Activated CD8-positive, alpha-beta memory T cell treated with anti-CD3 and anti-CD28 coated beads, Interleukin-2, amount 10 ng/mL, durations not matched to agents 7 days and 5 days (primary cell): ENCODE measurements at places on chromosomes 13 and 19. TPM values are rescaled to one million over a fixed set of nuclear protein-coding genes. Genes with fewer than 3 reads are reported as not detected.

The ZNF570 gene
- total RNA-seq: 6.0 TPM

- no peak for DNase-seq
Measured at GRCh38 chr13:114118086-114118485, 14.3 kb downstream of the RASA3 start.

DNA sequence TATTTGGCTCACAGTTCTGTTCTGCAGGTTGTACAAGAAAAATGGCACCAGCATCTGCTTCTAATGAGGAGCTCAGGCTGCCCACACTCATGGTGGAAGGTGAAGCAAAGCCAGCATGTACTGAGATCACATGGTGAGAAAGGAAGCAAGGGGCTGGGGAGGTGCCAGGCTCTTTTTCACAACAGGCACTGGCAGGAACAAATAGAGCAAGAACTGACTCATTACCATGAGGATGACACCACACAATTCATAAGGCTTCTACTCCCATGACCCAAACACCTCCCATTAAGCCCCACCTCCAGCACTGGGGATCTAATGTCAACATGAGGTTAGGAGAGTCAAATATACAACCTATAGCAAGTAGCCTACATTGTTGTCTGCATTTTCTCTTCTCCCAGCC, 522.6 kb downstream of the RFC3 start:
- DNase-seq: no peak

- peak; percentile 67 for DNase-seq
Measured at GRCh38 chr19:39341129-39341718, 997 bp upstream of the SAMD4B start.

GRCh38 chr19:4705413-4706131, 18.1 kb downstream of the DPP9 start:
- no peak for DNase-seq

GRCh38 chr19:20186174-20186573, 19.2 kb downstream of the ZNF486 start:
- no peak for DNase-seq

DNA sequence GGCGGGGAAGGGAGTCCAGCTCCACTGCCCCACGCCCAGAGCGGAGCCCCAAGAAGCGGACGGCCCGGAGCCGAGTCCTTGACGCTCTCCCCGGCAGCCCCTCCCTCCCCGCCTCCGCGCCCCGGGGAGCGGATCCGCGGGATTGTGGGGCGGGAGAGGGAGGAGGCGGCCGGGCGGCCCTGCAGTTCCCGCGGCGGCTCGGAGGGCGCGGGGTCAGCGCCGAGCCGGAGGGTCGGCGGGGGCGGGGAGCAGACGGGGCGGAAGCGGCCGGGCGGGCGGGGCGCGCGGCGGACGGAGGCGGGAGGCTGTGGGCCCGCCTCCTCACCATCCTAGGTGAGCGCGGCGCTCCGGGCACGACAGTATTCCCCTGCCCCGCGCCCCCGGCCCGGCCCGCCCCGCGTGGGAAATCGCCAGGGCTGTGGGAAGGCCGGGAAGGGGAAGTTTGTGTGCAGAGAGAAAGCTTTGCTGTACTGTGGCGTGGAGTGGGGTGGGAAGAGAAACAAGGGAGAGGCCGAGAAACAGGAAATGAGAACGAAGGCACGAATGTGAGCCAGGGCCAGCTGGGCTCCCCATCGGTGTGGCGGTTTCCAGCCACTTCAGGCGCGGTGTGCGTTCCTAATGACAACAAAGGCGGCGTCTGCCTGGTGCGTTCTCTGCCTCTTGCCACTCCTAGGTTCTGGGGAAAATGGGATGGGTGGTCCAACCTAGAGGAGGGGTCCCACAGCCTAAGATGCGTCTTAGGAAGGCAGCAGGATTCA, 1.3 kb upstream of the KLF12 start:
- peak; percentile 77 for DNase-seq

The MEDAG gene
- total RNA-seq: 0.38 TPM

The FCAR gene
- not detected for total RNA-seq

DNA sequence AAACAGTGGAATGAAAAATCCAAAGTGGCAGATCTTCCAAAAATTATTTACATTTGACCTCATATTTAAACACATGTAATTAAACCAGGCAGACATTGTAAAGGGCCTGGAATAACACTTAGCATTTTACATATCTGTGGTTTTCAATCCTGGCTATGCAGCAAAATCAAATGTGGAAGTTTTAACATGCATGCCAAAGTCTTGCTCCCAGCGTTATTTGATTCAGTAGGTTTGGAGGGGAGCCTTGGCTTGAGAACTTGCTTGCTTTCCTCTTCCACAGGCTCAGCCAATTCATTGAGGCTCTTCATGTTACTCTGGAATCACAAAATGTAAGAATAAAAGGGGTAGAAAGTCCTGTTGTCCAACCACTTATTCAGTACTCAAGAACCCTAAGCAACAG, 42.5 kb upstream of the INTS6 start:
- DNase-seq: no peak

DNA sequence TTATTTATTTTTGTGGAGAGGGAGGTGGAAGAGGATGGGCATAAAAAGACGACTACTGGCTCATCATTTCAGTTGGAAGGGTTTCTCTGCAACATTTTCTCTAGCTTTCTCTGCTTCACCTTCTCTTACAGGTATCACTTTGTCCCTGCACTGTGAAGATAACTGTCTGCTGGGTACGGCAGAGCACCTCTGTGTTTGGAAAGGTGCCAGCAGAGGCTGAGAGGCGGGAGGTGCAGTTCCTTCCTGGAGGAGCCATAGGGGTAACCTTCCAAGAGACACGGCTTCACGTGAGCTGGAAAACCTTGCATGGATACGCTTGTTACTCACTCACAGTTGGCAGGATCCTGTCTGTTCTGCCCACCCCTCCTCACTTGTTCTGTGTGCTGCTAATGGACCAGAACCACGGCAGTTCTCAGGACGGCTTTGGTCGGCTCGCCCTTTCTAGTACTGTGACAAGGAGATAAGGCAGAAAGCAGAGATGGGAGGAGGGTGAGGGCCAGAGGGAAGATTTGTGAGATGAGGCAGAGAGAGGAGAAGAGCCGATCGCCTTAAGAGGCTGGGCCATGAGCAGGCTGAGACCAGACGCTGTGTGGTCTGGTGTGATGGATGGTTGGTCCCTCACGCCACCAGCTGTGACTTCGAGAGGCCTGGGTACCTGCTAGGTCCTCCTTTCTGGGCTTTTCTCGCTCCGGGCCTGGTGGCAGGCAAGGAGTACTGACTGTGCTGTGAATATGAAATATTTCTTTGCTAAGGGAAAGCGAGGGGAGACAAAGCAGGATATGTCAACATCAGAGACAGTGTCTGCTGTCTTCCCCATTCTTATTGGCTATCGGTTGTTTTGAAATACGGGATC, 66.8 kb downstream of the MRPL57 start:
- no peak for DNase-seq

- DNase-seq: peak; percentile 64
Measured at GRCh38 chr13:40665126-40666044, 1.1 kb downstream of the FOXO1 start.

The C19orf81 gene
- 0.70 TPM for total RNA-seq

The ASPDH gene
- total RNA-seq: not detected

The FAM83E gene
- 4.1 TPM for total RNA-seq

DNA sequence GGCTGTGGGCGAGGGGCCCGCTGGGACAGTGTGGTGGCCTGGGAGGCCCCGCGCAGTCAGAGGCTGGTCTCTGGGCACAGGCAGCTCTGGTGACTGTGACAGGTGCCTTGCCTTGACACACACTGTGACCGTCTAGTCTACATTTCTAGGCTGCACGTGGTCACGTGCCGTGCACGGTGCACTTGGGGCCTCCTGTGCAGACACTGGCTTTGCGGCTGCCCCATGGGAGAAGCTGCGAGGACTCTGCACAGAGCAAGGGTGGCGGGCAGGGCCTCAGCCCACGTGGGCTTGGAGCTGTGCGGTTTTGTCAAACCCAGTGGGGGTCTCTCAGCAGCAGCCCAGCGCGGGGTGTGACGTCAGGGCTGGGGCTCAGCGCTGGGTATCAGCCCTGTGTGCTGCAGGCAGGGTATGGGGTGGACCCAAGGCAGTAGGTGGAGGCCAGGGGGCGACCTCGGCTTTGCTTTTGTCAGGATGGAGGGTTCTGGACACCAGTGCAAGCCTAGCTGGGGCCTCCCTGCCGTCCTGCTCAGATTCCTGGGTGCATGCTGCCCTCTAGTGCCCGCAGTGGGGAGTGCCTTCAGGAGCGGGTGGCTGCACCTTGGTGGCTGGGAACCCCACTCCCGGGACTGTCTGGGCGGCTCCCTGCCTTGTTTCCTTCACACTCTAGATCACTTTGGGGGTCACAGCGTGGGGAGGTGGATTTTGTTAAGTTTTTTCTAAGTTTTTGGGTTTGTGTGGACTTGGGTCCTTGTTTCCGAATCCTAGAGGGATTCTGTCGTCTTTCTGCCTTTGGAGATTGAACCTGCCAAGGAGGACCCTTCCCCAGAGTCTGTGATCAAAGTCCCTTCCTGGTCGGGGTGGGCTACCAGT, 62.6 kb downstream of the KDM4B start:
- peak; percentile 87 for DNase-seq

The FAM216B gene
- total RNA-seq: not detected

The OR7D2 gene
- total RNA-seq: not detected

- peak; percentile 61 for DNase-seq
Measured at GRCh38 chr19:13881251-13881691, 4.3 kb downstream of the NANOS3 start.
